ENCODE measurements at places on chromosomes 2 and 18.

DNA sequence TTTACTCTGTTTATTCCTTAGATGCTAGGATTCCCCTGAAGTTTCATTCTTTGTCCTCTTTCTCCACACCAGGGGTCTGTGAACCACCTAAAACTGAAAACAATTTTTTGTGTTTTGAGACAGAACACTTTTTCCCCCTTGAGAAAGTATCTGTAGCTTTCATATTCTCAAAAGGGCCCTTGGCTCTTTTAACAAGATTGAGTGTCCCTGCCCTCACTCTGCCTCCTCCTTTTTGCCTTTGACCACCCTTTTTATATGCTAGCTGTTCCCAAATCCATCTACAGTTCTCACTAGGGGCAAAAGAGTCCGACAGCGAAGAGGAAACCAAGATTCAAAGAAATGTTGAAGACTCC lies 883 bp upstream of the EHBP1 start:
- DNase-seq = no peak

GRCh38 chr18:48540251-48541025 lies 1.6 kb downstream of the CTIF start:
- DNase-seq = peak; percentile 49

DNA sequence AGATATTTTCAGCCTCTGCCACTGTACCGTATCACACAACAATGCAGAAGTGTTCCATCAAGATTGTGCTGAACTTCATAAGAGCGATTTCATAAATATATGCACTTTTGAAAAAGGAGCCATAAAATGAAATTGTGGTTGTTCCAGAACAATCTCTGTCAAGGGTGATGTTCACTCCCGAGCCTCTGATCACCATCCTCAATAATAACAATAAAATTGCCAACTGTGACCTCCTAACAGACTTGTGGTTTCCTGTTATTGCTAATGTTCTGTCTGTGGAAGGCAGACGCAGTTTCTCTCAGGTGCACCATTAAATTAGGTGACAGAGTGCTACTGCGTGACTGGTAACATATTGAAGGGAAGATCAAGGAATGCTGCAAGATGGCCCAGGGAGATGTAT lies 383.7 kb downstream of the SOCS6 start:
- no peak for DNase-seq

- peak; percentile 29 for DNase-seq
These were observed at the start of gene ADAM23 for GRCh38 chr2:206442833-206443734. TSS of gene ADAM23 (plus strand) at chr2:206443532. CDS start at chr2:206443867, 335 bp downstream.

- DNase-seq = no peak
These were observed 10.8 kb downstream of the INPP1 start for GRCh38 chr2:190354003-190354690.

- no peak for DNase-seq
These were observed 357.7 kb downstream of the ALK start for GRCh38 chr2:29563697-29564096.

GRCh38 chr2:6516674-6517073 lies 349.0 kb downstream of the CMPK2 start:
- no peak for DNase-seq

DNA sequence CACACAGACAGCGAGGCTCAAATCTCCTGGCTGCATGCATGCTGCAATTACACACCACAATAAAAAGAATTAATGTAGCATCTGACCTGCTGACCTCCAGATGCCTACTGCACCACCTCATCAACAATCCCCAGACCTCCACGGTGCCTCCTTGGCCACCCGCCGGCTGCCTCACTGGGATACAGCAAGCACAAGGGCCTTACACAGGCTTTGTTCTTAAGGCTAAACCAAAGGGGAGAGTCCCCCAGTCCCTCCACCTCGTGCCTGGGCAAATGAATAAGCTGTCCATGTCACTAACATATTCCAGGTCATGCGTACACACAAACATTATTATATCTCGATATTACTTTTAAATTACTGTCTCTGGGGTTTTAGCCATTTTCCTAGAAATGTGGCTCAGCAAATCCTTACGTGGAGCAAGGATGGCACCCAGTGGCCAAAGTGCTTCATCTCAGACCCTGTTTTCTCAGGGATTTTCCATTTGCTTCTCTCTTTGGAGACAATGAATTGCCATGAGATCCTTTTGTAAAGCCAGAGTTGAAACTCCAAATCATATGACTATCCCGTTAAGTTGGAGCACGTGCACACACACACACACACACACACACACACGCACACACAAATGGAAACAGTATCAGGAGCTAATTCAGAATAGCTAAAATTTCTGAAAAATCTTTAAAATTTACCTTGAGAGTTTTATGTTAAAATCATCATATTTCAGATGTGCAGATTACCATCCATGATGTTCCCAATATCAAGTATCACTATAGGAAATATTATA lies 313.8 kb downstream of the PDE11A start:
- DNase-seq = peak; percentile 32

DNA sequence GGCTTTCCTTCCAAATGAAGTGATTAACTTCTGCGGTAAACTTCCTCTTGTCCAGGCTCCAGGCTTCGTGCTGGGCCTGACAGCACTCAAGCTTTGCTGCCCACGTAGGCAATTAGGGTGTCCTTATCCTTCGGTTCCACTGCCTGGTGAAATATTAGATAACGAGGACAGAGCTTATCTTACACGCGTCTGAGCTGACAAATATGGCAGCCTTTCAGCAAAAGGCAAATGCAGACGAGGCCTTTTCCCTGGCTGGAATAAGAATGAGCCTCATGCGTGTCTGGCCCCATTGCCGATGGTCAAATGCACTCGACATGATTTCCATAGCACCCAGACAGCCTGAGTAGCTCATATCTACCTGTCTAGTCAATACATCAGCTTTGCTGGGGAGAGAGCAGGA lies 141.5 kb downstream of the FAM210A start:
- no peak for DNase-seq

DNA sequence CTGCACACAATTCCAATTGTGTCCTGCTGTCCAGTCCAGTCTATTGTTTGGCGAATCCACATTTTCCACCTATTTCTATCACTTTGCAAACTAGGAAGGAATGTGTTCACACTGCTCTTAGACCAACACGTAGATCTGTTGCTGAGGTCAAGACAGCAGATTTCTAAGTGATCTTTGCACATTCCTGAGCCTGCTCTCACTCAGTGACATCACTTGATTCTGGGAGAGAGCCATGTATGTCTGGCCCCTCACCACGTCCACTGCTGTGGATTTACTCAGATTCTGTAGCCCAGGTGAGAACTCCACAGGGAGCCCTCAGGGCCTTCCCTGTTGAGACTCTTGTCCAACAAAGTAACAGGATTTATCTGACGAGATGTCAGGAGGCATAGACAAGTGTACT lies 317.2 kb downstream of the TSN start:
- peak; percentile 41 for DNase-seq

GRCh38 chr2:84194181-84194580 lies 264.9 kb downstream of the SUCLG1 start:
- DNase-seq = no peak

- DNase-seq = no peak
These were observed 30.8 kb downstream of the LPIN1 start for GRCh38 chr2:11777066-11777782.

DNA sequence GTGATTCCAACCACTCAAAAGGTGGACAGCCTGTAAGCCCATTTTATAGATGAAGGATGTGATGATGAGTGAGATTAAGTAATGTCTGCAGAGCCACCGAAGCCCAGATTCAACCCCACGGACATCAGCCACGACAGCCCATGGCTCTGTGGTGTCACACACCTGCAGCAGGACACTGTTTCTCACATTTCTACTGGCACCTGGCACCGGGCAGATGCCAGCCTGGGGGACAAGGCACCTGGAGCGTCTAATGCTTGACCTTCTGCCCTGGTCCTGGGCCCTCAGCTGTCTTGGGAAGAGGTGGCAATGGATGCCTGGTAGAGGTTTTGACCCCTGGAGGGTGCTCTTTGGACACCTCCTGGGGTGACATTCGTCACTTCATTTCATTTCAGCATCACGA lies 176.3 kb downstream of the ANAPC1 start:
- DNase-seq = no peak

- no peak for DNase-seq
These were observed 47.6 kb downstream of the ACTR3 start for GRCh38 chr2:113937501-113937900.

GRCh38 chr2:144152817-144153271 lies 367.1 kb downstream of the ZEB2 start:
- peak; percentile 76 for DNase-seq

- no peak for DNase-seq
These were observed 9.0 kb upstream of the IGFBP2 start for GRCh38 chr2:216624251-216624650.

- no peak for DNase-seq
These were observed 102.6 kb downstream of the MTCL1 start for GRCh38 chr18:8808001-8808400.

DNA sequence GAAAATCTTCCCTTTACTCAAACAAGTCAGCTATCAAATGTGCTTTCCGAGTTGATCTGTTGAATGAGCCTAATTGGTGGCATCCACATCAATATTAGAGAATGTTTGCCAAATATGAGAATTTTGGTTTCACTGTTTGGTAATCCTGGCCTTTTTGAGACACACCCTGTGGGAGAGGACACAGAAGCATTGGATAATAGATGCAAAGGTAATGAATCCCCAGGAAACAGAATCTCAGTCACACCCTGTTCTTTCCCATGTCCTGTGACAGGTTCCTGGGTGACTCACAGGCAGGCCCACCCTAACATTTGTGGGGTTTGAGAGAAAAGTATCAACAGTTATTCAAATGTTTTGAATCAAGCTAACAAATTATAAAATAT lies 99.8 kb upstream of the PELI1 start:
- no peak for DNase-seq

DNA sequence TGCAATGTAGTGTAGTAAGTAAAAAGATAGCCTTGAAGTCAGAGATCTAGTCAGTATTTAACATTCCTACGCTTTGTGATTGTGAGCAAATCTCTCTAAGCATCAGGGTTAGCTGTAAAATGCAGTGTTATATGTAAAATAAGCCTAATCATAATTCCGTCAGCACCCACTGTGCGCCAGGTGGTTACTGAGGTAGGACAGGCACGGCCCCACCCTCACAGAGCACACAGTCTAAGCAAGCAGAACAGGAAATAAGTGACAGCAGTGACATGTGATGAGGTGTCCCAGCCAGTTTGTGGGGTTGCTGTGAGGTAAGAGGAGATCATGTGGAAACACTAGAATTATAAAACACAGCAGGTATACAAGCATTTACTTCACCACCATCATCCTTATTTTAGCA lies 267.1 kb downstream of the ICOS start:
- no peak for DNase-seq

- DNase-seq = peak; percentile 35
These were observed 673 bp downstream of the CENPO start for GRCh38 chr2:24793761-24794435.

DNA sequence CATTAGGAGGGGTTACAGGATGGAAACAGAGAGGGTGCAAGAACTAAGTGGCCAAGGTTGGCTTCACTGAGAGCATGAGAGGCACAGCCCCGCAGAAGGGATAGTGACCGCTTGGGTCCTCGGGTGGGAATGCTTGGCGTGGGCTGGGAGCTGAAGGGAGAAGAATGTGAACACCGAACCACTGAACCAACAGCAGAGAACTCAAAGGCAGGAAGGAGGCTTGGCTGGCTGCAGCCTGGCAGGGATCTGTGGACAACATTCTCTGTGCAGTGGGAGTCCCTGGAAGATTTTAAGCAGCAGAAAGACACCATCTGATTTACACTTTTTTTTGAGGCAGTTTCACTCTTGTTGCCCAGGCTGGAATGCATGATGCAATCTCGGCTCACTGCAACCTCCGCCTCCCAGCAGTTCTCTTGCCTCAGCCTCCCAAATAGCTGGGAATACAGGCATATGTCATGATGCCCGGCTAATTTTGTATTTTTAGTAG lies 33.9 kb downstream of the SOWAHC start:
- peak; percentile 11 for DNase-seq

GRCh38 chr18:9608298-9608697 lies 6.1 kb downstream of the PPP4R1 start:
- DNase-seq = no peak

DNA sequence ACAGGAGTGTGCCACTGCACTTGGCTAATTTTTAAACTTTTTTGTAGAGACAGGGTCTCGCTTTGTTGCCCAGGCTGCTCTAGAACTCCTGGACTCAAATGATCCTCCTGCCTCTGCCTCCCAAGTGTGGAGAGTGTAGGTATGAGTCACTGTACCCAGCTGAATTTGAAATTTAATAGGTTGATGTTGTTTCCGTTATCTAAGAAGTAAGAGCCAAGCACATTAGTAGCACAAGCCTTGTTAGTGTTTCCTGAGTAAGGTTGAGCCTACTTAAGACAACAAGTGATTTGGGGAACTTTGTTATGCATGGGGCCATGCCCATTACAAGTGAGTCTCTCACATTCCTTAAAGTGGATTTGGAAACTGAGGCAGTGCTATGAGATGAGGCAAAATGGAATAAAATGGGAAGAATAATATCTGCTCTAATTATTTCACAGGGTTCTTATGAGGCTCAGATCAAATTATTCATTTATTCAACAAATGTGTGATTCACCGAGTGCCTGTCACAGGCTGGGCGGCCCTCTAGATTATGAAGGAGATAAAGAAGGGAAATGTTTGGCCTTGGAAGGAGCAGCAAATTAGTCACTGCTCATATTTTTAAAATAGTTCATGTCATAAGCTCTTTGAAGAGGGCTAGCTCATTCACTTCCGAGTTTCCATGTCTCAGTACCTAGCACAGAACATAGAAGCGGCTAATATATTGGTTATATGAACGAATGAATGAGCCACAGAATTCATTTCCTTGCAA lies 217.2 kb downstream of the LDLRAD4 start:
- peak; percentile 83 for DNase-seq

GRCh38 chr18:39037925-39038324 lies 1472.3 kb upstream of the CELF4 start:
- no peak for DNase-seq

DNA sequence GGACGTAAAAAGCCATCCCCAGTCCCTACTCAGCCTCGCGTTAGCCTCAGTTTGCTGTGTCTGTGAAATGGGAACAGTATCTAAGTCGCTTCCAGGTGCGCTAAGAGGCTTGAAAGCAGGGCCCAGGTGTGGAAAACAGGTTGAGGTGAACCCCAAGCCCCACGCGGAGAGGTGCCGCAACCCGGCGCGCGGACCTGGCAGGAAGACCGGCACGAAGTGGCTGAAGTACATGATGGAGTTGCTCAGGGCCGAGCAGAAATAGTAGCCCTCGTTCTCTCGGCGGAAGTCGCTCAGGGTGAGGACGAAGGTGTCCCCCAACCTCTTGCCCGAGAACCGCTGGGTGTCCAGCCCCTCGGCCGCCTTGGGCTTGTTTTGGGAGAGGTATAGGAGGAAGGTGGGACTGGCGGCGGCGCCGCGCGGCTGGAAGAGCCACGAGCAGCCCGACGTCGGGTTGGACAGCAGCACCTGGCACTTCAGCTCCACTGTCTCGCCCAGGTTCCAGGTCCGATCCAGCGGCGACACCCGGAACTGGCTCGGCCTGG lies 508 bp downstream of the CD8A start:
- DNase-seq = no peak
